Stimulated activated CD4-positive, alpha-beta T cell treated with anti-CD3 and anti-CD28 coated beads, Interleukin-1b, Interleukin-23, amount 100 ng/mL, for 1 hour (primary cell): ENCODE measurements at places on chromosomes 13 and 19.

DNA sequence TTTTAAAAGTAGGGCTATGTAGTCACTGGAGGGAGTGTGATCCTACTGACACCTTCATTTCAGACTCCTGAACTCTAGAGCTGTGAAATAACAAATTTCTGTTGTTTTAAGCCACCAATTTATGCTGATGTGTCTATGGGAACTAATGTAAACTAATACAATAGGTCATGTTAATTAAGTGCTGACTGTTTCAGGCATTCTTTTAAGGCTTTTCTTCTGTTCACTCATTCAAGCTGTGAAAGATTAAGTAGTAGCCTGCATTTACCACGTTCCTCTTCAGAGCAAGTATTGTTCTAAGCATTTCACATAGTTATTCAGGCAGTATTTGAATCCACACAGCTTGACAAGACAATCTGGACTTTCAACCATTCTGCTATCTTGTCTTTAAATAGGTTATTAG lies 1135.0 kb downstream of the SLITRK1 start:
- no peak for DNase-seq

DNA sequence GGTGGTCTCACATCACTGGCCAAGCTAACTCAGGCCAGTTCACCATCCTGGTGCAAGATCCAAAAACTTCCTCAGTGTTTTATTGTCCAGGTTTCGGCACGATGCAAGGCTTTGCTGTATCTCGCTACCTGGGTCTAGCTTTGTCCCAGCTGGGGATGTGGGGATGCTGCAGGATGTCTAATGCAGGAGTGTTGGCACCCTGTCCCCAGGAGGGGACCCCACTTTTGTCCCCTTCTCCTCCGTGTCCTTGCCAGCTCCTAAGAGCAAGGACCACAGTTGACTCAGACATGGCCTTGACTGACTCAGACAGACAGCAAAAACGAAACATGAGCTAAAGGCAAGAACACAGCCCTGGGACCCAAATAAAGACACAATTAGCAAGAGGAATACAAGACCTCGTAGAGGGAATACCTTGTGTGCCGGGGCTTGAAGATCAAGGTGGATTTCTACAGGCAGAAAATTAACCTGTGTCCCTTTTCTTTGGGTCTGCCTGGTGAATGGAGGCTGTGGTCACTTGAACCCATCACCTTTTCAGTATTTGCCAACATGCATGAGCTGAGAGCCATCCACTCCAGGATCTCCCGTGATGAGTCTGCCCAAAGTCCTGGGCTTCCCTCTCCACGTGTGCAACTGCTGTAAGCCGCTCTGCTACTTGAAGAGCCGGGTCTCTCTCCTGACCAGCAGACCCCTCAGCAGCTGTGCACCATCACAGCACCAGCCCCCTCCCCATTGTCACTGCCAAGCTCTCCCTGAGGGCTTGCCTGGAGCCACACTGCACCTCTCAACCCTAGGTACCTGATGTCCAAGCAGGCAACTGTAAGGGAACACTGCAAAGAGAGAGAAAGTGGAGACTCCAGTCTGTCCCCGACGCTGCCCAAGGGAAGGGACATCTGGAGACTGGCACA lies 149.5 kb upstream of the ZNF507 start:
- no peak for DNase-seq

DNA sequence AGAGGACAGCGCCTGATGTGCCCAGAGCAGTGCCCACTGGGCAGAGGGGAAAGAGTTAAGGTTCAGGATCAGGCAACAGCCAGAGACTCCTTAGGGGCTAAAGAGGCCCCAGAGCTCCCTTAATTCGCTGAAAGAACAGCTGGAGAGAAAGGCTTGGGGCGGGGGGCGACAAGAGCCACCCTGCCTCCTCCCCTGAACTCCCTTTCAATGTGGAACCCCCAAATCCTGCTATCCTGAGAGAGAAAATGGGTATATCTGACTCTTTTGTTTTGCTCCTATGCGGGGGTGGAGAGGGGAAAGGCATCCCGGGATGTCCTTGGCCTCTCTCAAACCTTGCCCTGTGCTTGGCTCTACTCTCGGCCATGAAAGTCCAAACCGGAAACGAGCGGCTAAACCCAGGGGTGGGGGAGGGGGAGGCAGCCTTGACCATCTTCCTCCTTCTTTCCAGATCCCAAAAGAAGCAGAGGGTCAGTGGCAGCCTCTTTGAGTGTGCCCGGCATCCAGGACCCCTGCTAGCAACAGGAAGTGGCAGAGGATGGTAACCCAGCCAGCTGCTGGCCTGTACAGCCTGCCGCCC lies 4.7 kb downstream of the PRKACA start:
- DNase-seq, result no peak

DNA sequence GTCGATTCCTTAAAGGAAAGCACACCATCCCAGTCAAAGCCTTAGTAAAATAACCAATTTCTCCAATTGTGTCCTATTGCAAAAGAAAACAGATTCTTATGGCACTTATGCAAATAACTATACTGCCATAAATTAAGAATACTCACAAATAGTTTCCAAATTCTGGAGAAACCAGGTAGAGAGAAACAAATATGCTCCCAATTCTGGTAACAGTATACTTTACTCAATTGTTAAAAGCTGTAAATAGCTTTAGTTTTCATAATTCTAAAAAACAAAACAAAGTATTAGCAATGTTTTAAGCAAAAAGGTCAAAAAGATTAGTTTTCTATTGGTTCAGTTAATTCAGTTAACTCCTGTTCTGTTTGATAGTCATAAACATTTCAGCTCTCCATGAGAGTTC lies 18.2 kb upstream of the UBAC2 start:
- DNase-seq, result no peak

- no peak for DNase-seq
Measured at GRCh38 chr13:78659732-78660494, 958 bp upstream of the OBI1 start.

- DNase-seq, result no peak
Measured at GRCh38 chr13:94431574-94431973, 47.9 kb downstream of the DCT start.

- no peak for DNase-seq
Measured at GRCh38 chr19:19410553-19411550, 5.4 kb downstream of the GATAD2A start.

DNA sequence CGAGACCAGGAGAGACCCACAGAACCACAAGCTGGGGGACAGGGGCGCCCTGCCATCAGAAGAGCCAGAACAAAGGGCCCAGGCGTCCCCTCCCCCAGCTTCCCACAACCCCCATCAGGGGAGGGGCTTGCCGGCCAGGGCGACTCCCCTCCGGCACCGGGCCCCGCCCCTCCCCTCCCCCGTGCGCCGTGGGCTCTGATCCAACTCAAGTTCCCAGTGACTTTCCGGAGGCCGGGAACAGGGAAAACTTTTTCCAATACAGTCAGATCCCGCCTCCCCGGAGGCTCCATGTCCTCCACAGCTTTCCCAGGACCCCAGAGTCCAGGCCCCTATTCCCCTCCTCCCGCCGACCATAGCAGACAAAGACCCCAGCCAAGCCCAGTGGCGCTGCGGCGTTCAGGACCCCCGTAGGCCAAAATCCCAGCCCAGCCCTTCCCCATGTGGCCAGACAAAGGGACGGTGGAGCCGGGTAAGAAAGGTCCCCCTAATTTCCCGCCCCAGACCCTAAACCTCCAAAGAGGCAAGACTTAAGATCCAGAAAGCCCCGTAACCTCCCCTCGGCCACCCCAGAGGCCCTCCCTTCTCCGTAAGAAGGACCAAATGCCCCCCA lies 673 bp downstream of the TEAD2 start:
- DNase-seq, result no peak

- DNase-seq, result no peak
Measured at GRCh38 chr19:1952635-1953034, 11.7 kb downstream of the CSNK1G2 start.

DNA sequence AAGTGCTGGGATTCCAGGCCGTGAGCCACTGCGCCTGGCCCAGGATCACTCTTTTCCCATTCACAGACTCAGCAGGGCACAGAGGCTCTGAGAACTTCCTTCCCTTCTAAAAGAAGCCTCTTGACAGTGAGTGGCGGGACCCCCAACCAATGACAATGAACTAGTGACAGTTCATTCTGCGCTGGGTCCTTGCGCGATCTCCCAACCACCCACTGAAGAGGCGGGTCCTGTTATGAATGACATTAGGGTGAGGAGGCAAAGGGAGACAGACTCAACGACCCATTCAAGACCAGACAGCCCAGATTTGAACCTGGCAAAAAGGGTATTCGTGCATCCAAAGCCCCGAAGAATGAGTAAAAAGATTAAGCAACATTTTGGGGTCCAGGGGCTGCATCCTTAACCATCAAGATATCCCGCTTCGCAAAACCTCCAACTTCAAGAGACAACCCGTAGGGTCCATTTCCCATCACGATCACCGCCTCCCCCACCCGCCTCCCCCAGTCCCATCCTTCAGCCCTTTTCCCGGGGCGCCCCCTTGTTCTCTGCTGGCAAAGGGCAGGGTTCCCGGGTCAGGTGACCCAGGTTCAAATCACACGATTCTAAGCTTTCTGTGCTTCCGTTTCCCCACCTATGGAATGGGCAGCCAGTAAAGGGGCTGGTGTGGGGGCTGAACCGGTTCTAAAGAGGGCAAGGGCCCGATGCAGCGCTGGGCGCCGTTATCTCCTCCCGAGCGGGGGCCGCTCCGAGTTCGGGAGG lies 719 bp downstream of the SUGP2 start:
- DNase-seq, result no peak

DNA sequence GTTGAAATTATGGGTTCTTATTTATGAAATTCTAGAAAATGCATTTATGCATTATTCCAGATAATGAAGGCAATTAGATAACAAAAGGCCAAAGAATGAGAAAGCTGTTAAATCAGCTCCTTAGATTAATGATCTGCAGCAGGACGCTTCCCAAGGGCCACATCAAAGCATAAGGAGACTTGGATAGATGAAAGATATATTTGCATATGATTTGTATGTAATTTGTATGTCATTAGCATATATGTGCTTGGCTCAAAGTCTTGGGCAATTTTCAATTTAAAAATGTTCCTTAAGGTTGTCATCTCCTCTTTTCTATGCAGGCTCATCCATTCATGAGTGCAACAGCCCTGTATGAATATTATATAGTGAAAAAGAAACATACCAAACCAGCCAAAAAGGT lies 126.8 kb upstream of the IRS2 start:
- no peak for DNase-seq

DNA sequence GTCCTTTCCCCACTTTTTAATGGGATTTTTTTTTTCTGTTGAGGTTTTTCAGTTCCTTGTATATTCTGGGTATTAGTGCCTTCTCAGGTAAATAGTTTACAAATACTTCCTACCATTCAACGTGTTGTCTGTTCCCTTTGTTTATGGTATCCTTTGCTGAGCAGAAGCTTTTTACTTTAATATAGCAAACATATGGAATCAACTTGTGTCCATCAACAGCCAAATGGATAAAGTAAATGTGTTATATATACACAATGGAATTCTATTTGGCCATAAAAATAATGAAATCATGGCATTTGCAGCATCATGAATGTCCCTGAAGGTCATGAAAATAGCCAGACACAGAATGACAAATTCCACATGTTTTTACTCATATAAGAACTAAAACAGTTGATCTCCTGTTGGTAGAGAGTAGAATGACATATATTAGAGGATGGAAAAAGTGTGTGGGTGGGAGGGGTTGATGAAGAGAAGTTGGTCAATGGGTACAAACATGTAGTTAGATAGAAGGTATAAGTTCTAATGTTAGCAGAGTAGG lies 500.8 kb downstream of the SLITRK6 start:
- DNase-seq, result no peak

DNA sequence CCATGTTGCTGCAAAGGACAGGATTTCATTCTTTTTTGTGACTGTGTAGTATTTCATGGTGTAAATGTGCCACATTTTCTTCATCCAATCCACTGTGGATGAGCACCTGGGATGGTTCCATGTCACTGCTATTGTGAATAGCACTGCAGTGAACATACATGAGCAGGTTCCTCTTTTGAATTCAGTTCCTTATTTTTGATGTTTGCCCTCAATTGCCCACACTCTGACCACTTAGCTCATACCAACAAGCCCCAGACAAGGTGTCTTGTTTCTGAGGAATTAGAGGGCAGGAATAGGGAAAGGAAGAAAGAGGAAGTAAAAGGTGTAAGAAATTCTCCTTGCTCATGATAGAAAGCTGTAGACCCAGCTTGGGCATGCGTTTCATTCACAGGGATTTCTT lies 244.2 kb upstream of the ZNF507 start:
- DNase-seq, result no peak

GRCh38 chr13:25046274-25046984 lies 49.5 kb upstream of the PABPC3 start:
- DNase-seq, result no peak
